ENCODE measurements at places on chromosomes 16 and 17. TPM values are rescaled to one million over a fixed set of nuclear protein-coding genes. Genes with fewer than 3 reads are reported as not detected.
A peak's percentile ranks its signal among the peaks of the same experiment; 100 is the strongest.

TBC1D3D gene
- total RNA-seq = 2.2 TPM

ZNF597 gene
- 1.9 TPM for total RNA-seq

SGCA gene
- total RNA-seq = 1.3 TPM

- H3K4me1 ChIP-seq = peaks cover 21% of the 10 kb centered on the region
- no peak overlapping the region for H3K27ac ChIP-seq
- H3K27me3 ChIP-seq = peaks cover 16% of the 10 kb centered on the region
- DNase-seq = peak; percentile 63
- H3K36me3 ChIP-seq = no peaks in the 10 kb centered on the region
Observed at GRCh38 chr16:1919327-1919998, 1.2 kb upstream of the HS3ST6 start.

GRCh38 chr17:34582901-34583245 lies 3.5 kb downstream of the TMEM132E start:
- no peaks in the 10 kb centered on the region for H3K36me3 ChIP-seq
- H3K4me3 ChIP-seq = peak overlapping the region; percentile 88
- H3K27ac ChIP-seq = peak overlapping the region; percentile 35
- H3K27me3 ChIP-seq = peaks cover 29% of the 10 kb centered on the region
- peaks cover 52% of the 10 kb centered on the region for H3K4me1 ChIP-seq
- no peak for DNase-seq

DNA sequence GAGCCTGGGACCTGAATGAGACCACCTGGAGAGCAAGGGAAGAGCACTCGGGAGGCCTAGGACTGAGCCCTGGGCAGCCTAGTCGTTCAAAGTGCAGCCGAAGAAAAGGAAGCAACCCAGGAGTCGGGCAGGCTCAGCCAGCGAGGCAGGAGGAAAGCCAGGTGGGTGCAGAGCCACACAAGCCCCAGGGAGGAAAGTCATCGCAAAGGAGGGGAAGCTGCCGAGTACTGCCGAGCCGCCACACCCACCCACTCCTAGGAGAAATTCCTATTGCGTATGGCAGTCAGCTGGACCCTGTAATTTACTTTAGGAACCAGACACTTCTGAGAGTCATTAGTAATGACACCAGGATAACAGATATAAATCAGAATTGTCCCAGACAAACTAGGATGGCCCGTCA lies 187.6 kb downstream of the KATNIP start:
- no peak for DNase-seq
- H3K27me3 ChIP-seq = peaks cover 6% of the 10 kb centered on the region
- H3K27ac ChIP-seq = no peak overlapping the region
- H3K4me1 ChIP-seq = peaks cover 8% of the 10 kb centered on the region
- peaks cover 15% of the 10 kb centered on the region for H3K36me3 ChIP-seq

DNA sequence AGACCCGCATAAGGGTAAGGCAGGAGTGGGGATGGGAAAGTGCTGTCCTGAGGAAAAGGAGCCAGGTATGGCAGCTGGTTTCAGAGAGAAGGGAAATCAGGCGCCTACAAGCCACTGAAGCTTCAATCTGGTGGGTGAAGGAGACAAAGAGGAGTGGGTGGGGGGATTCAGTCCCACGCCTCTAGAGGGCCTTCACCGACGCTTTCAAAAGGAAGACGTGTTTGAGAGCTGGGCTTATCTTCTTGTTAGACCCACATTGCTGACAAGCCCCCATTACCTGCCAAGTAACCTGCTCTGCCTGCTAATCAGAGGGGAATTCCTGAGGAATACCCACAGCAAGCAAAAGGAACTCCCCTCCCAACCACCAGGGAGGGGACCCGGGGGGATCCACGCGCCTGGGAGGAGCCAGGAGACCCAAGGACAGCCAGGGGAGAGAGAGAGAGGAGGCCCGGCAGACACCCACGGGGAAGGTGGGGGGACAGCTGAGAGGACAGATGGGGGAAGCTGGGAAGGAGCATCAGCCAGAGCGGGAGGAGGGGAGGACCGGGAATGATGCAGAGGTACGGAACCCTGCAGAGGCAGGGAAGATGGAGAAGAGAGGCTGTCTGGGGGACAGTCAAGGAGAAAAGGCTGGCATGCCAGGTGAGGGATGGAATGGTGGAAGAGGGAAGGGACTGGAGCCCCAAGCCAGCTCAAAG lies 1.0 kb downstream of the MTMR4 start:
- peak overlapping the region; percentile 99 for H3K27ac ChIP-seq
- DNase-seq = peak; percentile 73
- peaks cover 14% of the 10 kb centered on the region for H3K27me3 ChIP-seq
- H3K36me3 ChIP-seq = peaks cover 13% of the 10 kb centered on the region
- peak overlapping the region; percentile 95 for H3K4me3 ChIP-seq
- peaks cover 15% of the 10 kb centered on the region for H3K4me1 ChIP-seq

GRCh38 chr16:89909777-89910716 lies 8.6 kb upstream of the MC1R start:
- H3K36me3 ChIP-seq = no peaks in the 10 kb centered on the region
- peak overlapping the region; percentile 15 for H3K4me3 ChIP-seq
- peaks cover 13% of the 10 kb centered on the region for H3K4me1 ChIP-seq
- peak; percentile 93 for DNase-seq

- H3K36me3 ChIP-seq = peaks cover 5% of the 10 kb centered on the region
- peaks cover 9% of the 10 kb centered on the region for H3K4me1 ChIP-seq
- H3K27me3 ChIP-seq = peaks cover 3% of the 10 kb centered on the region
- H3K27ac ChIP-seq = no peak overlapping the region
- no peak for DNase-seq
Observed at GRCh38 chr17:2978991-2979390, 84.4 kb downstream of the OR1D5 start.

DNA sequence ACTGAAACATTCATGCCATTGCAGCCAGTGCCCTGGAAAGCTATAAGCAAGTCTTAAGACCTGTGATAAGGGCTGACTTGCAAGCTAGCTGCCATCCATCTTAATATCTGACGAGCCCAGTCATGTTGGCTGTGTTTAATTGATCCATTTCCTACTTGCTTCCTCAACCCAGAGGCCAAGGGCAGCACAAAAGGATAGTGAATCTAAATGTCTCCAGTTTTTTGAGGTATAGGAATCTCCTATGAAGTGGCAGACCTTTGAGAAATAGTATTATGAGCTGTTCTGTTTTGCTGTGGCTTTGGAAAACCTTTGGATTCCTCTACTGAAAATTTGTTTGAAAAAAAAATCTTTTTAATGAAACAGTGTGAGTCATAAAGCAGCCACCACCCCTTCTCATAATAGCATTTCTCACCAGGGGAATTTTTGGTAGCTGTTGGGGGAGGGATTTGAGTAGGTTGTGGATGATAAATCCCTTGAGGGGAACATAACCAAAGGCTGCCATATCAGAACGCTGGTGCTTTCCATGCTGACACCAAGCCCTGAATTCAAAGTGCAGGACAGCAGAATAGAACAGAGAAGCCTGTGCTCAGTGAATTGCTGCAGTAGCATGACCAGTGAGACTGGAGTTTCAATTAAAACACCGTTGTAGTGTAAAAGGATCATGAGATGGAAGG lies 12.9 kb downstream of the ZNRF1 start:
- peaks cover 17% of the 10 kb centered on the region for H3K4me1 ChIP-seq
- H3K36me3 ChIP-seq = no peaks in the 10 kb centered on the region
- H3K27ac ChIP-seq = peak overlapping the region; percentile 59
- no peak for DNase-seq

Data from glutamatergic neuron (in vitro differentiated cells).